ENCODE measurements at places on chromosomes 7 and 10. TPM values are rescaled to one million over a fixed set of nuclear protein-coding genes. Genes with fewer than 3 reads are reported as not detected.

Gene INHBA
- total RNA-seq, result 0.55 TPM

Gene LGI1
- total RNA-seq, result not detected

Gene ATRNL1
- 0.23 TPM for total RNA-seq

Gene GPC2
- 0.70 TPM for total RNA-seq

Gene C7orf33
- total RNA-seq, result not detected

Gene SFRP4
- 3.0 TPM for total RNA-seq

Gene BEND7
- 10.6 TPM for total RNA-seq

Gene VENTX
- total RNA-seq, result not detected

Gene SYT15
- 2.7 TPM for total RNA-seq

Gene SCART1
- 0.22 TPM for total RNA-seq

Gene STRIP2
- 7.1 TPM for total RNA-seq

Gene TRIM50
- not detected for total RNA-seq

Gene SLC12A9
- 16.1 TPM for total RNA-seq

Gene KLLN
- 0.59 TPM for total RNA-seq

Gene CCDC71L
- total RNA-seq, result 8.0 TPM

Gene SRRM3
- total RNA-seq, result 12.6 TPM

Gene RPEL1
- total RNA-seq, result not detected

Gene AGK
- 28.7 TPM for total RNA-seq

Gene CCDC172
- not detected for total RNA-seq

Gene PLEKHS1
- total RNA-seq, result 0.07 TPM

Gene ITGA8
- not detected for total RNA-seq

Gene ZNF485
- 1.6 TPM for total RNA-seq

Gene CELF2
- not detected for total RNA-seq

Gene PRRT4
- 0.26 TPM for total RNA-seq

Gene VAX1
- total RNA-seq, result 1.3 TPM

Gene PCLO
- 0.98 TPM for total RNA-seq

Gene THSD7A
- 2.4 TPM for total RNA-seq

Gene CAMK1D
- 7.8 TPM for total RNA-seq

Gene ANKRD7
- 0.09 TPM for total RNA-seq

Gene SEM1
- 573 TPM for total RNA-seq

Gene SLF2
- 10.8 TPM for total RNA-seq

Gene SEMA3C
- total RNA-seq, result 75.5 TPM

Gene C10orf67
- total RNA-seq, result not detected

Gene TDRD1
- not detected for total RNA-seq

Gene JMJD1C
- 18.6 TPM for total RNA-seq

Gene RAMP3
- not detected for total RNA-seq

Gene ACSL5
- 0.41 TPM for total RNA-seq

Gene RBM20
- 3.3 TPM for total RNA-seq

Gene STOX1
- total RNA-seq, result 0.64 TPM

Gene NOBOX
- not detected for total RNA-seq

Gene EPDR1
- total RNA-seq, result 78.2 TPM

Gene ZNF488
- 11.7 TPM for total RNA-seq

Data from A549 treated with Hydrocortisone at 1 μM for 4 hours (cell line).